Activated CD4-positive, alpha-beta T cell treated with anti-CD3 and anti-CD28 coated beads, Interleukin-2, amount 50 U/mL, for 4 hours (primary cell): ENCODE measurements at places on chromosomes 7 and 10.

DNA sequence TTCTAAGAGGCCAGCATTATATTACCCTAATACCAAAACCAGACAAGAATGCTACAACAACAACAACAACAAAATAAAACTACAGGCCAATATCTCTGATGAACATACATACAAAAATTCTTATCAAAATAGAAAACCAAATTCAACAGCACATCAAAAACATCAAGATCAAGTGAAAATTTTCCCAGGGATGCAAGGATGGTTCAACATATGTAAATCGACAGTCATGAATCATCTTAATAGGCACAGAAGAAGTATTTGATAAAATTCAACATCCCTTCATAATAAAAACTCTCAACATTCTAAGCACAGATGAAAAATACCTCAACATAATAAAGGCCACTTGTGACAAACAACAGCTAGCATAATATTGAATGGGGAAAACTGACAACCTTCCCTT is 75.3 kb downstream of the JMJD1C start:
- DNase-seq = no peak

GRCh38 chr10:11794566-11794965 is 28.6 kb upstream of the PROSER2 start:
- DNase-seq = no peak

DNA sequence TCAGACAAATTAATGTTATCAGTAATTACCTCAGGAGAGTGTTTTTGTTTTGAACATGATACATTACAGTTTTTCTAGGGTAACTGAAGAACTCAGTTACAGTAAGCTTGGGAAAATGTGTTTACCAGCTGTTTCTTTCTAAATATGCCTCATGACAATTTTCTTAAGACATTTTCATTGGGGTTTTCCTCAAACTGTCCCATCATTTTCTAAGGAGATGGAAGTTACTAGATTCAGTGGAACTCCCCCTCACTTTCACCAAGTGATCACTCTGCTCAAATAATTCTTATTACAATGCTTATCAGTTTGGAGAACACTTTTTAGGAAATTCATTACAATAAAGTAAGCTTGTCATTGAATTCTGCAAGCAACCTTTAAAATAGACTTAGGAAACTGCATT is 6.4 kb upstream of the SPAG6 start:
- DNase-seq = no peak

GRCh38 chr10:91144961-91145360 is 75.5 kb upstream of the PCGF5 start:
- DNase-seq = no peak

DNA sequence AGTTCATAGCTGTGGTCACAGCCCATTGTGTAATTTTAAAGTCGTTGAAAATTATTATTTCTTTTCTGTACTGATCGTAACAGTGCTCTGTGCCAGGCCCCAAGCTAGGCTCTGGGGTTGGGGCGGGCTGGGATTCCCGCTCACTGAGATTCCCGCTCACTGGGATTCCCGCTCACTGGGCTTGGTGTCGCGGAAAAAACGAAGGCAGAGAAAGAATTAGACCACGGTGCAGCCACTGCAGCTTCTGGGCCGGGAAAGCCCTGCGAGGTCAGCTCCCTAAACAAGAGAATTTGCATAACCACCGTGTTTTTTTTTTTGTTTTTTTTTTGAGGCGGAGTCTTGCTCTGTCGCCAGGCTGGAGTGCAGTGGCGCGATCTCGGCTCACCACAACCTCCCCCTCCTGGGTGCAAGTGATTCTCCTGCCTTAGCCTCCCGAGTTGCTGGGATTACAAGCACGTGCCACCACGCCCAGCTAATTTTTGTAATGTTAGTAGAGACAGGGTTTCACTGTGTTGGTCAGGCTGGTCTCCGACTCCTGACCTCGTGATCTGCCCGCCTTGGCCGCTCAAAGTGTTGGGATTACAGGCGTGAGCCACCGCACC is 31.2 kb downstream of the FOXK1 start:
- no peak for DNase-seq

DNA sequence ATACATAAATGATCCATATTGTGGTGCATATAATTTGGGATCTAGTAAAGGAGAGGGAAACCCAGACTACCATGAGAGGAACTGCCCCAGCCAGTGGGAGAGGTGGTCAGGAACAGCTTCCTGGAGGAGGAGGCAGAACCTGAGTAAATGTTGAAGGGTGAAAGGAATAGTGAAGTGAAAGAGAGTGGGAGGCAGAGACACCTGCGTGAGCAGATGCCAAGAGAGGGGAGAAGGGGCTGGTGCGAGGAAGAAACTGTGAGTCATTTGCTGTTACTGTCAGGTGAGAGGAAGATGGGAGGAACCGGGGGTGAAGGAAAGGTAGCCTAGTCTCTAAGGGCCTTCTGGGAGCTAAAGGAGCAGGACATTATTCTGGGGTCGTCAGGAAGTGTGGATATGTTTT is 294.8 kb downstream of the GRID1 start:
- no peak for DNase-seq

- DNase-seq = no peak
These were observed 276.2 kb upstream of the SEMA3C start for GRCh38 chr7:81195033-81195432.

DNA sequence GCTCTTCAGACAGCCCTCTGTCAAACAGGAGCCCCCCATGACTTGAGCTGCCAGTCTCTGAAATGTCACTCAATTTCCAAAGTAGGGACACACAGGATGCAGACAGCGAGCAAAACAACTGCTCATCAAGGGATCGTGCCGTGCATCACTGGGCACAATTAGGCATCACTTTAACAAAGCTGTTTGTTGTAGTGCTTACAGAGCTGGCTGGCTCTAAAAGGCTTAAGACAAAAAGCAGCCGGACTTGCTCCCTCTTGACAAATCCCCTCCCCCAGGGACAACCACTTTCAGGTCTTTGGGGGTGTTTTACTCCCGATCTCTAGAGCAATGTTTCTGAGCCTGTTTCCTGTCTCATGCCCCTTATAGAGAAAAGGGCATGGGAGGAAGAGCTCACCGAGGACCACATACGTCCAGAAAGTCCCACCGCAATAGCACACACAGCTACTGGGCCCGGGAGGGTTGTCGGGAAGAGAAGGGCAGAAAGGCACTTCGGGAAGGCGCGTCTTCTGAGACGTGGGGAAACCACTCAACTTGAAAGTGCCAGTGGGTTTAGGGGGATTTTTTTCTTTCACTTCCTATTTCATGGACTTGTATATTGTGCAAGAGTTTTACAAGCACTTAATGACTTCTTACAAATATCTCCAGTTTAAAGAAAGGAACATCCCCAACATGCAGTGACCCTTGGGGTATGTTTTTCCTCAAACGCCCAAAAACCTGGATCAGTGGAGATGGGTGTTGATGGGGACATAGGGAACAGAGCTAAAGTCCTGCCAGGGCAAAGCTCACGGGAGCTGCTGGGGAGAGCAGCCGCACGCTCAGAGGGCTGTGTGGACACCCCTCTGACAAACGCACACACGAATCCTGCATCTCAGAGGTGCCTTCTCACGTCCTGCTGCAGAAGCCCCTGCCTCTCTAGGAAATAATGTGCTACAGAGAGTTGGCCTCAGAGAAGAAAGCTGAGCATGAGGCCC is 27.1 kb downstream of the LRRC20 start:
- DNase-seq = no peak

DNA sequence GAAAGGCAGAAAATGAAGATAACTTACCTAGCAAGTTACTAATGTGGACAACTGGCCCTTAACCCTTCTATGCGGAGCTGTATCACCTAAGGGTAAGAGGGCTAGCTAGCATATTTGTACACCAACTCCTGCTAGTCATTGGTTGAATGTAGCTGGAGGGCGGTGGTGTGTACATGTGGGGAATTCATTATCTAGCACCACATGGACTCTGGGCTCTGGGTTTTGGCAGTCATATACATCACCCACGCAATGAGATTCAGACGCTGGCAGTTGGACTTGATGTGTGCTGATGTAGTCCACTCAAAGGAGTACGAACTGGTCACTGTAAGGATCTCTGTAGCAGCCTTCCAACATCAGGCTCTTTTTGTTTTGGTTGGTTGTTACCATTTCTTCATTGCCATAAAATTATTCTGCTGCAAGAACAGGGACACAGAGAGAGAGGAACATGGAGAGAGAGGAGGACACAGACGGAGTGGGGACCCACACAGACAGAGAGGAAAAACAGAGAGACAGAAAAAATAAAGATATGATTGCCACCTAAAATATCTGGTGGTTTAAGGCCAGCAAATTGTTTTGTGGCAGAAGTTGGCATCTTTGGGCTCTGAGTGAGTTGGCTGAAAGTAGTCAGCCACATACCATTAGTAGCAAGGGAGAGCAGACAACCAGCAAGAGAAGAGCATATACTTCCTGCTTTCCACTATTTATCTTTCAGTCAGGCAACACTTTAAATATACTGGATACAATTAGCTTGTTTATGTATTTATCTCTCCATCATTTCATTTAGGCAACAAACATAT is 76.7 kb upstream of the MTPN start:
- DNase-seq = no peak

GRCh38 chr10:101552442-101552841 is 35.6 kb downstream of the POLL start:
- no peak for DNase-seq

DNA sequence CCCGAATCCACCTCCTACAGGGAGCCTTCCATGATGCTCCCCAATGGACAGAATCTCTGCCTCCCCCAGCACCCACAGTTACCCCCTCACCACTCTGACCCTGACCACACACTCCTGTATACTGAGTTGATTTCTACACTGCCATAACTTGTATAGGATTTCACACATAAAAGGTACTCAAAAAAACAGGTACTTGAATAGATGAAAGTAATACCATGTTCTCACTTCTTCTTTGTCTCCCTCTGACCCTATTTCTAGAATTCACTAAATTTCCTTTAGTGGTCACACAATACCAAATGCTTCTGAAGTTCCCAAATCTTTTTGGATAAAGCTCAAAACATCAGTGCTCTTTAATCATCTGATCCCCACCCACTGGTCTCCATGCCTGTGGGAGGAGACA is 45.4 kb downstream of the HSPA12A start:
- DNase-seq = no peak

DNA sequence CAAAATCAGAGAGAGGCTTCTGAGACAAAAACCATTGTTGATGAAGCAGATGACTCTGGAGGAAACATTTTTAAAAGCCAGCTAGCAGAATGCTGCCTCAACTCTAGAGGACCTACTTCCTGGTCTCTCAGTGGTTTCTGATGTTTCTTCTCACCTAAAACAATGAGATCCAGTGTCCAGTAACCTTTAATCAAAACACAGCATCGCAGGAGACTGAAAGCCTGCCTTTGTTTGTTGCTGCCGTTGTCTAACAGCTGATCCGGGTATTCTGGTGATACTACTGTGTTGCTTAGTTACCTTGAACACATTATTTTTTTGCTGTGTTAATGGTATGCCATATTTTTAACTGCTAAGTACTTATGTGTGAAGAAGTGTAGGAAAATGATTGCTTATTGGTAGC is 70.9 kb downstream of the WIPF3 start:
- no peak for DNase-seq

DNA sequence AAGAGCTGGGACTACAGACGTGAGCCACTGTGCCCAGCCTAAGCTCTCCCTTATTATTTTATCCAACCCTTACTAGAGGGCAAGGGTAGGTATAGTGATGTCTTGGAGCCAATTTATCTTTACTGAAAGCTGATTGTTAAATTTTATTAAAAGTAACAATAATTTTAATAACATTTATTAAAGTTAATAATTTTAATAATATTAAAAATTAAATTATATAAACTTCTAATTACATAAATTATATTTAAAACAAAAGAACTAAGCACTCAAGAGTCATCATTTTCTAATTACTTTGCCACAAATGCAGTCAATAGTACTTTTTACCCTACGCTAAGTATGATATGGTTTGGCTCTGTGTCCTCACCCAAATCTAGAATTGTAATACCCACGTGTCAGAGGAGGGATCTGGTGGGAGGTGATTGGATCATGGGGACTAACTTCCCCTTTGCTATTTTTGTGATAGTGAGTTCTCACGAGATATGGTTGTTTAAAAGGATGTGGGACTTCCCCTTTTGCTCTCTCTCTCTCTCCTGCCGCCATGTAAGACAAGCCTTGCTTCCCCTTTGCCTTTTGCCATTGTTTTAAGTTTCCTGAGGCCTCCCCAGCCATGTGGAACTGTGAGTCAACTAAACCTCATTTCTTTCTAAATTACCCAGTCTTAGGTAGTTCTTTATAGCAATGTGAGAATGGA is 58.4 kb upstream of the ETV1 start:
- DNase-seq = no peak

DNA sequence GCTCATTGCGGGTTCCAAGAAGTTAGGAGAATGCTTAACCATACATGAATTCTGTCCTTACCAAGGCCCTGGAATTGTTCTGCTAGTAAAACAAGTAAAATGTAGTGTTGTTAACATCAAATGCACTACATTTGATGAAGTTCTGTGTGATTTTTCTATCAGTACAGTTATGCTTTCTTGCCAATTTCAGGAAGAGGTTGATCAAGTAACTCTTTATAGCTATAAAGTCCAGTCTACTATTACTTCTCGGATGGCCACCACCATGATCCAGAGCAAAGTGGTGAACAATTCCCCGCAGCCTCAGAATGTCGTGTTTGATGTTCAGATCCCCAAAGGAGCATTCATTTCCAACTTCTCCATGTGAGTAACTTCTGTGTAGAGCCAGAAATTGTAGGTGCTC is 5.7 kb downstream of the ITIH2 start:
- DNase-seq = no peak

DNA sequence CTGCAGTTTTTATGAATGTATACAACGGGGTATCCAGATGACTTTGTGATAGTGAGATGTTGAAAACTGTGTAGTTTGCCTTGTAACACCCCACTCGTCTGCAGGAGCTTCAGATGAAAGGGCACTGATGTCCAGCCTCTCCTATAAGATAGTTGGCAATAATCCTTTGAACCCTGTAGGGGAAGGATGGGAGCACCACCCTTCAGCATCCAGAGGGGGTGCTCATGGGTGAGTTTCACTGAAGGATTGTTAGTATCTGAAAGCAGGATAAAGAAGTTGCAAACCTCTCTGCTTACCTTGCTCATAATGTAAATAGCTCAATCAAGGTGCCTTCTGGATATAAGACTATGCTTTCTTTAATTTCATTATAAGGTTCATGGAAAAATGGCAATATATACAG is 201.5 kb downstream of the TMEM178B start:
- DNase-seq = no peak

DNA sequence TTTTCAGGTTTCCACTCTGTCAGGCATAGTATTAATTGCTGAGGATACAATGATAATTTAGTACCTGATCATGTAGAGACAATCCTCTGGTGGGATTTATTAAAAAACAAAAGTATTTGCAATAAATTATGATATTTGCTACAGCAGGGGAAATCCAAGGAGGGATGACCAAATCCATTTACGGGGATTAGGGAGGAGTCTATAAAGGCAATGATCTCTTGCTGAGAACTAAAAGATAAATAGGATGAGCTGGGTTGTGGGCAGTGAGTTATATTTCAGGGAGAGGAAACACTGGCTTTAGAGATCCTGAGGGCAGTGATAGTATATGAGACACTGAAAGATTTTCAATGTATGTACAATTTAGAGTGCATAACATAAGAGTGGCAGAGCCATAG is 305.5 kb downstream of the GPR37 start:
- no peak for DNase-seq

- DNase-seq = peak; percentile 34
These were observed 139.2 kb downstream of the ETV1 start for GRCh38 chr7:13850185-13850752.
